ENCODE measurements at places on chromosomes 16 and 17.
A peak's percentile ranks its signal among the peaks of the same experiment; 100 is the strongest.

DNA sequence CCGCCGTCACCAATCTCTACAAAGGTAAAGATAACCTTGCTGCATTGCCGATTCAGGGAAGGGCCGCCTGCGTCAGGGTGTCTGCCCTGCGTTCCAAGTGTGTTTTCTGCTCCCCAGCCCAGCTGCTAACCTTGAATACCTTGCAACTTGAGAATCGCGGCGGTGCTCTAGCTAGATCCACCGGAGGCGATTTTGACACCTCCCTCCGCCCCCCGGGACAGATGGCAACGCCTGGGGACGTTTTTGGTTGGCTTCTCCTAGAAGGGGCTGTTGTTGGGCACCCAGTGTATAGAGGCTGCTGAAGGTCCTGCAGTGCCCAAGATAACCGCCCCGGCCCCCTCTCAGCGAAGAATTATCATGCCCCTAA is 1.5 kb downstream of the HAPSTR1 start:
- no peak for ATAC-seq

- ATAC-seq: no peak
Observed at GRCh38 chr17:8005967-8006730, 3.7 kb downstream of the GUCY2D start.

GRCh38 chr16:72508191-72508590 is 336.2 kb upstream of the PMFBP1 start:
- no peak for ATAC-seq

DNA sequence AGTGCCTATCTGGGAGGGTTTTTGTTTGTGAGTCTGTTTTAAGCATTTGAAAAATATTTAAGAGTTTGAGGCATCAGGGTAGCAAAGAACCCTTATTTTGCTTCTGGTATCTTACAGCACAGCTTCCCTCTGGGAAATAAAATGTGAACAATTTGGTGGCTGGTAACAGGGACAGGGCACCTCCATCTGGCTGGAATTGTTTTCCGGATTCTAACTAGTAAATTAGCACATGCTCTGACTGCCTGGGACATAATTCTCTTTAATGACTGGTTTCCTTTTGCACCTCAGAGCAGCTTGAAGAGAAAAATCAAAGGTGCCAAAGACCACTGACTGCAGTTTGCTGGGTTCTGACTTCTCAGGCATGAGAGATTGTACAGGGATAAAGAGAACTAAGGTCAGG is 469.1 kb downstream of the GRIN2A start:
- ATAC-seq: no peak

- ATAC-seq: no peak
Observed at GRCh38 chr16:79560318-79560717, 40.2 kb downstream of the MAF start.

GRCh38 chr16:82119405-82119804 is 50.6 kb downstream of the MPHOSPH6 start:
- no peak for ATAC-seq

DNA sequence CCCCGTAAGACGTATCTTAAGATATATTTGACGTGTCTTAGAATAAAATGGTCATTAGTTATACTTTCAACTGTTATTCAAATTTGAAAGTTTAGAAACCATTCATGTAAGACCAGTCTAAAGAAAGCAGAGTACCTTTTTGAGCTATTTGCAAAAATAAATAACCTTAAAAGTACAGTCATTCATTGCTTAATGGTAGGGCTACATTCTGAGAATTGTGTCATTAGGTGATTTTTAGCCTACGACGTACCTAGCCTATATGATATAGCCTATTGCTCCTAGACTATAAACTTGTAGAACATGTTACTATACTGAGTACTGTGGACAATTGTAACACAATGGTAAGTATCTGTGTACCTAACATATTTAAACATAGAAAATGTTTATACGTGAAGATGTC is 139.2 kb downstream of the PHKB start:
- ATAC-seq: no peak

DNA sequence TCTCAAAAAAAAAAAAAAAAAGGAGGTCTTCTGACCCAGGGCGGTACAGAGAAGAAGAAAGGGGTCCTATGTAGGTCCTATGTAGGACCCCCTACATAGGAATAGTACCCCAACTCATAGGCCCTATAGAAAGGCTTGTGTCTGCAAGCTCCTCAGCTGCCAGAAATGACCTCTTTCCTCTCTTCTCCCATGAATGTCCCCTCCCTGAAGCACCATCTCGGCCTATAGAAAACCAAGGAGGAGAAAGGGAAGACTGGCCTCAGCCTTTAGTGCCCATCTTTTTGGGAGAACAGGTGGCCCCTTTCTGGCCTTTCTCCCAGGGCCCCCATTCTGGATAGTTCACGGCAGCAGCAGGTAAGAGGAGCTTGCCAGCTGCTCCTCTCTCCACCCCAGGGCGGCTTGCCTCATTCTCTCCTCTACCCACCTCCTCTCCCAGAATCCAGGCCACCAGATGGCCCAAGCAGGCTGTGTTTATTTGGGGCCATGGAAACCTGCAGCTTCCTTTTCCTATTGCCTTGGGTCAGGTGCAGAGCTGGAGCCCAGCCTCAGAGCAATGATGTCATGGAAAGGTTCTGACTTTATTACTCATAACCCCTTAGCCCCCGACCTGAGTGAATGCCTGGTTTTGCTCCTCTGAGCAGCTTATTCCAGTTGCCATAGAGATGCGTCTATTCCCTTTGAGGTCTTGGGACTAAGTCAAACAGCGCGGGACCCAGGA is 1.6 kb upstream of the MRPL58 start:
- peak; percentile 22 for ATAC-seq

DNA sequence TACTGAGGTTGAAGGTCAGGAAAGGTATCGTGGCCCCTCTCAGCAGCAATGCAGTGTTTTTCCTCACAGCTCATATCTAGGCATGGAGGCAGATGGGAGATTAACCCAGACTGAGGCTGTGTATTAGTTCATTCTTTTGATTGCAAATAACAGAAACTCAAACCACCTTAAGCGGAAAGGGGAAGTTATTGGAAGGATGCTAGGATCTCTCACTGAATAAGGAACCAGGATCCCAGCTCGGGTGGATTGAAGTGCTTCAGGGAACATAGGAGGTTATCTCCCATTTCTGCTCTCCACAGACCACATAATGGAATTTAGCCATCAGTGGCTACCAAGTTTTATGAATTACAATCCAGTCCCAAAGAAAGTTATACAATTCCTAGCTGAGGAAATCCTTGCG is 8.2 kb downstream of the ZNF689 start:
- no peak for ATAC-seq

DNA sequence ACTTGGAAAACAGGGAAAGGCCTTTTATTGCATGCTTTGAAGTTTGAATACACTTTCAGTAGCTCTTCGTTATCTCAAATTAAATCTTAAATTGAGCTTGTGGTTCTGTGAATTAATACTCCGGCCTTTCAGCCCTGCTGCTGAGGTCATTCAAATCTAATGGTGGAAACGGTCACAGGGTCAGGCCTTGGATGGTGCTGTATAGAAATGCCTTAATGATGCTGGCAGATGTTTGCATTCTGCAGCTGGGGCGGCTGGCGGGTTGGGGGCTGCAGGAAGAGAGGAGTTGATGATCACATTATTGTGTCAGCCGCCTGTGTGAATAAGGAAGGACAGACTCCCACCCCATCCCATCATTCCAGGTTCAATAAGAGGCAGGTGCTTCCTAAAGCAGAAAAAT is 723.6 kb downstream of the WWOX start:
- no peak for ATAC-seq

- no peak for ATAC-seq
Observed at GRCh38 chr17:49742166-49742638, 21.7 kb downstream of the FAM117A start.

DNA sequence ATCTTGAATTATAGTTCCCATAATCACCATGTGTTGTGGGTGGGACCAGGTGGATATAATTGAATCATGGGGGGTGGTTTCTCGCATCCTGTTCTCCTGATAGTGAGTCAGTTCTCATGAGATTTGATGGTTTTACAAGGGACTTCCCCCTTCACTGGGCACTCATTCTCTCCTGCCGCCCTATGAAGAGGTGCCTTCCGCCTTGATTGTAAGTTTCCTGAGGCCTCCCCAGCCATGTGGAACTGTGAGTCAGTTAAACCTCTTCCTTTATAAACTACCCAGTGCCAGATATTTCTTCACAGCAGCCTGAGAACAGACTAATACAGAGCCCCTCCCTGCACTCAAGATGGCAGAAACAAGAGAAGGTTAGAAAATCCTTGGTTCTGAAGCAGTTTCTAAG is 26.4 kb downstream of the LDAF1 start:
- ATAC-seq: peak; percentile 60

- ATAC-seq: no peak
Observed at GRCh38 chr16:90020838-90021382, 1.7 kb upstream of the DBNDD1 start.

DNA sequence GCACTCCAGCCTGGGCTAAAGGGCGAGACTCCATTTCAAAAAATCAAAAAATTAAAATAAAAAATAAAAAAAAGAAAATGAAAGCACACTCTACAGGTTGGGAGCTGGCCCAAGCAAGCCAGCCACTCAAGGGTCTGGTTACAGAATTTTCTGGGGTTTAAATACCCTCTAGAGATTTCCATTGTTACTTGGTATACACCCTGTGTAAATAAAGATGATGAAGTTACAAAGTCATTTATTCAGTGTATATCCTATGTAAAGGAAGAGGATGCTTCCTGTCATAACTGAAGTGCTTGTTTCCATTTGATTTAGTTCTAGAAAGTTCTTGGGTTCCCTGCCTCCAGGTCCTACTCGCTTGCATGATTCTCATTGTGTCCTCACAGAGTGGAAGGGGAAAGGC is 79.9 kb upstream of the C17orf78 start:
- ATAC-seq: no peak

DNA sequence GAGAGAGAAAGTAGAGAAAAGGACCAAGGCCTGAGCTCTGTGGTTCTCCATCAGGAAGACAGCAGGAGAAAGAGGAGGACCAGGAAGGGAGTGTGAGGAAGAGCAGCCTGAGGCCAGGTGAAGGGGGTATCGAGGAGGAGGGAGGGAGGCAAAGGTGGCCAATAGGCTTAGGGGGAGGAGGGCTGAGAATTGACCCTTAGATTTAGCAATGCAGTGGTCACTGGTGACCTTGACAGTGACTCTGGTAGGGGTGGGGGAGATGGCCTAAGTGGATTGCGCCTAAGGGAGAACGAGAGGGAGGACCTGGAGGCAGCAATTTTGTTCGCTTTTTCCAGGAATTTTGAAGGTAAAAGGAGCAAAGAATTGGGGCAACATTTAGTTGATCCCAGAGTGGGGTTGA is 5.4 kb upstream of the NAGS start:
- ATAC-seq: no peak

GRCh38 chr17:64070213-64070612 is 49.8 kb upstream of the ICAM2 start:
- ATAC-seq: no peak

DNA sequence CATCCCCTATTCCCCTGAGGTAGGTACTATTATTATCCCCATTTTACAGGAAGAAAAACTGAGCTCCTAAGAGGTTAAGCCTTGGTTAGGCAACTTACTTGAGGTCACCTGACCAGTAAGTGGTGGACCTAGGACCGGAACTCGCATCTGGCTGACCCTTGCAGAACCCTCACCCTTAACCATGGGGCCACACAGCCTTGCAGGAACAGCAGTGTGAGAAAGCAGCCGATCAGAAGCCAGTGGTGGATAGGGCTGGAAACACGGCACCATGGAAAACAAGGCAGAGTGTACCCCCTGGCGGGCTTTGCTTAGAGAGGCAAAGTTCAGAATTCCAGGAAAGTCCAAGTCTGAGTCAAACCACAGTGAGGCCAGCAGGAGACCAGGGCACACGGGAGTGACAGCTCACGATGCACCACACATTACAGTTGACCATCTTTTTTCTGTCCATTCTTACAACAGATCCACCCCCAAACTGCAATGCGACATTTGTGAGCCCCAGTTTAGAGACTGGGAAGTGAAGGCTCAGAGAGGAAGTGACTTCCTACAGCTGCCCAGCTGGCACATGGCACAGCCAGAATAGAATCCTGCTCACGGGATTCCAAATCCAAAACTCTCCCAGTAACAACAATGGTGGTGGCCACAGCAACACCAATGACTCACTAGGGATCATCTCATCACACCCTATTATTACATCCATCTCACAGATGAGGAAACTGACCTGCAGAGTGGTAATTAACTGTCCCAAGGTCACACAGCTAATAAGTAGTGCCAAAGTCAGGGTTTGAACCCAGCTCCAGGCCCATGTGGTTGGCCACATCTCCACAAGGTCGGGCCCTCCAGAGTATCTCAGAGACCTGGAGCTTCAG is 20.3 kb downstream of the KIFC3 start:
- peak; percentile 27 for ATAC-seq

DNA sequence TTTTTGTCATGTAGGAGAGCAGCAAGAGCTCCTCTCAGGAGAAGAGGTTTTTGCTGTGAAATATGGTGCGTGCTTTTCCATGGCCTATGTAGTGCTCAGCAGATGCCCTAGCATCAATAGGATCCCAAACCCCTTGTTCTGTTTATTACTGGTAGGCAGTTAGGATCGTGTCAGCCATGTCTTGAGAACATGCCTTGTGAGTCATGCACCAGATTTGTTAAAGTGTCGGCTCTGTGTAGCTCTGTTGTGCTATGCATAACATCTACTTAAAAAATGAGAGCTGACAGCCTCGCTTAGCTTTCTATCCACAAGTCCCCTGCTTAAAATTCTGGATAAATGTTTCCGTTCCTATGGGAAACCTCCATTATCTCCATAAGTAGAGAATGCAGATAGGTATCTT is 4.4 kb upstream of the EIF4A3 start:
- ATAC-seq: no peak

- no peak for ATAC-seq
Observed at GRCh38 chr17:58334256-58334655, 5.7 kb upstream of the TSPOAP1 start.

GRCh38 chr16:11105038-11105903 is 150.7 kb downstream of the SOCS1 start:
- peak; percentile 46 for ATAC-seq

DNA sequence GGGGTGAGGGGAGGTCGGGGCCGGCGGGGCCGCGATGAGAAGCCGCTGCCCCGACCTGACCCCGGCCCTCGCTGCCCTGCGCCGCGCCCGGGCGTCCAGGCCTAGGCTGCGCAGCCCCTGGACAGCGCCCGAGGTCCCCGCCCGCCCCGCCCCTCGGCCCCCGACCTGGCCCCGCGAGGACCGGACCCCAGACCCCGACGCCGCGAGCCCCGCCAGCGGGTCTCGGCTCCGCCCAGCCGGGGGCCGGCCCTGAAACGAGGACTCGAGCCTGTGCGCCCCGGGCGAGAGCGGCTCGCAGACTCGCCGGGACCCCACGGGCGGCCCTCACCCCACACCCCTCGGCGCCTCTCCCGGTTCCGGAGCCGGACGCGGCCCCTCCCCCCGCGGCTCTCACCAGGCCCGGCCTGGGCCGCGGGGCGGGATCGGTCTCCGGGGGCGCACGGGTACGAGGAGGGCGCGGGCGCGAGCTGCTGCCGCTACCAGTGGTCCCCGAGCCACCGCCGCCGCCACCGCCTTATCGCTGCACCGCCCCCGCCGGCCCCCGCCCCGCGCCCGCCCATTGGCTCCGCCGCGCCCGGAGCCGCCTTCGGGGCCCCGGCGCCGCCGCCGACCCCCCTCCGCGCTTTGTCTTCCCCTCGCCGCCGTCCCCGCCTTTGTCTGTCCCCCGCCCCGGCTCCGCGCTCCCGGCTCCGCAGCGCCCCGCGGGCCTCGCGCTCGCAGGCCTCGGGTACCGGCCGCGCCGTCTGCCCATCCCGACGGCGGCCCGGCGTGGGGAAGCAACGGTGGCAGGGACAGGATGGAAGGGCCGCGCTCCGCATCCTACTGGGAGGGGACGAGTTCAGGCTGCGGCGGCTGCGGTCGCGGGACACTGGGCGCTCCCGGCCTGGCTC is at the start of gene LIMD2:
Gene LIMD2, minus strand, starts transcription at position 488 of the 890 bp plus-strand sequence. CDS start 827 bp downstream, outside the sequence.
- peak; percentile 14 for ATAC-seq
